ENCODE measurements at places on chromosomes 13 and 19.

DNA sequence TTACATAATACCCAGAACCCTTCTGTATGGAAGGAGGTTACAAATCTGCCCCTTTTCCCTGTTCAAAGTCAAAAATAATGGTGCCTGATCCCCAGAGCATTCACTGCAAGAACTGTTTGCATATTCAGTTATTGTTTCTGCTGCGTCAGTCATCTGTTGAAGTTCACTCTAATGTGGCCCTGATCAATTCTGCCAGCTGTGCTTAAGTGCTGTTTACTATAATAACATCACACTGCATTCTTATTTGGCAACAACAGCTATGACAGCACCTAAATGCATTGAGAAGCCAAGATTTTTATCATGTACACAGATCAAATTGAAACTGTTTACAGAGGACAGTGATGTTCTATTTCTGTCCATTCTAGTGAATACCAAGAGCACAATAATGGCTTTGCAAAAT lies 115.9 kb downstream of the DACH1 start:
- no peak for DNase-seq

- DNase-seq = no peak
Observed at GRCh38 chr19:40205760-40206159, 12.4 kb downstream of the TTC9B start.

DNA sequence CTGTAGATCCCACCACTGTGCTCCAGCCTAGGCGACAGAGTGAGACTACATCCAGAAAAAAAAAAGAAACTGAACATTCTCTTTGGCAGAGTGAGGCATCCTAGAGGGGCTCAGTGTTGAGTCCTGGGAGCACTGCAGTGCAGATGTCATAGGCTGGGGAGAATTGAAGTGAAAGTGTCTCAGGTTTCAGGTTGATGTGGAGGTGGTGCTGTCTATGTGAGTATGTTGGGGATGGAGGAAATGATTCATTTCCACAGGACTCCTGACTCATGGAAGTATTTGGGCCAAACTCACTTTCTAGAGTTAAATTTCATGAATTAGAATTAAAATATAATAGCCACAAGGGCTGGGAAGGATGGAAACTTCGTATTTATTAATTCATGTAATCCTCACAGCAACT lies 134.4 kb upstream of the TSC22D1 start:
- no peak for DNase-seq

DNA sequence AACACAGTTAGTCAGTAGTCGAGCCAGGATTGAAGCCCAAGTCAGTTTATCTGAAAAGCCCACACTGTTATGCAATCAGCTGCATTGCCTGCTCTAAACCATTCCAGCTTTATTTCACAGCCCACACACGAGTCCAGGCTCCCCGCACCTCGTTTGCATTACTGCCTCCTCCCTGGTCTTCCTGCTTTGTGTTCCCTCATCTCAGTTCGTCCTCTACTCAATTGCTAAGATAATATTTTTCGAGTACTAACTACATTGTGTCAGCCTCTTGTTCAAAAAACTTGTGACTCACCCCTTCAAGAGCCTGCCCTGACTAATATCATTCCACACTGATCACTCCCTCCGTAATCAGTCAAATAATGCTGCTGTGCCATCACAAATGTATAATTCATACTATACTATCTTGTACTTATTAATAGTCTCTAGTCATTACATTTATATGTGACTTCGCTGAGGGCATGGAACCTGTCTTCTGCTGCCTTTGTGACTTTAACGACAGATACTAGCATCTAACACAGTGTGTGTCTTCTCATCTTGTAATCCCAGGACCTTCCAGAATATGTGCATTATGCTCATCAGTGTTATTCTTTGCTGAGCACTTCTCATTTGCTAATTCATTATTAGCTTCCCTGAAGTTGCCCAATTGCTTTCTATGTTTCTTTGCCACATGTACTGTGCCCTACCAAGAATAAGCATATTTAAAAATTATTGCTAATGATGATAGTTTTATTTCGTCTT lies 26.2 kb upstream of the WDFY2 start:
- no peak for DNase-seq

Measured in activated naive CD8-positive, alpha-beta T cell treated with anti-CD3 and anti-CD28 coated beads, Interleukin-2, amount 10 ng/mL, durations not matched to agents 7 days and 5 days (primary cell).